ENCODE measurements at places on chromosomes 4 and X.

- no peak for DNase-seq
Observed at GRCh38 chr4:116599859-116600258, 485.5 kb downstream of the TRAM1L1 start.

DNA sequence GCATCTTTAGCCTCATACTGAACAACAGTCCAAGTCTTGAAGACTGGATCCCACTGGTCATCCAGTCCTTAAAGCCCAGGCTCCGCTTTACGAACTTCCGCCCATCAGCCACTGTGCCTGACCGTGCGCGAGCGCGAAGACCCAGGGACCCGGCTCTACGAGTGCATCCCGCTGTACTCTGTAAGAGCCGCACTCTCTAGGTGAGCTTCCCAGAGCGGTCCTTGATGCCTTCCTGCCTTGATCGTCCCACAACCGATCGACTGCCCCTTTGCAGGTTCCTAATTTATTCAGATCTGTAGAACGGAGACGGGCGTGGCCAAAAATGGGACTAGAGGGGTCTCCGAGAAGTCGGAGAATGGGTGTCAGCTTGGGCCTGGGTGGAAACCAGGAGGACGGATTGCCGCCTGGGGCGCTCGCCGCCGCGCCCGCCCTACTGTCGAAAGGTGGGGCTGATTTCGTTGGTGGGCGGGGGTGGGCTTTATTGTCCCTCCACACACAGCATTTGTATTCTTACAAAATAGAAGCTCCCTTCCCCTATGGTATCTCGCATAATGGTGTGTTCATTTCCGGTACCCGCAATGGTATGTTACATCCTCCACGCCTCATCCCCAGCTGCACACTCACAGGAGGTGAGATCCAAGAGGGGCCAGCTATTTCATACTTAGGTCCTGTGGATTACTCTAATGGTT lies 42.3 kb upstream of the FAM156A start:
- no peak for DNase-seq

DNA sequence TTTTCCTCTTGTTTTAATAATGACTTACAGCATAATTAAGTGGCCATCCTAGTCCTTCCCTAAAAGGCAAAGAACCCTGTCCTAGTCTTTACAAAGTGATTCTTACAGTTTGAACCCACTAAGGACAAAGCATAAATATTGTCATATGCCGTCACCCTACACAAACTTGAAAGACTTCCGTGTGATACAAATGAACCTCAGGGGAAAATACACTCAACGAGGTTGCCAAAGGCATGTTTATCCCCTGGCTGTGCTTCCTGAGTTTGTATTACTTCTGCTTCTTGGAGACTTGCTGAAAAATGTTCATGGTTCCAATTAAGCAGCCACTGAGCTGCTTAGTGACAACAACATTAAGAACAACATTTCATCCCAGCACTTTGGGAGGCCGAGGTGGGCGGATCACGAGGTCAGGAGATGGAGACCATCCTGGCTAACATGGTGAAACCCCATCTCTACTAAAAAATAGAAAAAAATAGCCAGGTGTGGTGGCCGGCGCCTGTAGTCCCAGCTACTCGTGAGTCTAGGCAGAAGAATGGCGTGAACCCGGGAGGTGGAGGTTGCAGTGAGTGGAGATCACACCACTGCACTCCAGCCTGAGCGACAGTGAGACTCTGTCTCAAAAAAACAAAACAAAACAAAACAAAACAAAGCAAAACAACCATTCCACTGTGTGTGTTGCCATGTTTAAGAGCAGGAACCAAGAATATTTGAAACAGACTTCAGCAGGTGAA lies 16.2 kb downstream of the RASSF6 start:
- no peak for DNase-seq

DNA sequence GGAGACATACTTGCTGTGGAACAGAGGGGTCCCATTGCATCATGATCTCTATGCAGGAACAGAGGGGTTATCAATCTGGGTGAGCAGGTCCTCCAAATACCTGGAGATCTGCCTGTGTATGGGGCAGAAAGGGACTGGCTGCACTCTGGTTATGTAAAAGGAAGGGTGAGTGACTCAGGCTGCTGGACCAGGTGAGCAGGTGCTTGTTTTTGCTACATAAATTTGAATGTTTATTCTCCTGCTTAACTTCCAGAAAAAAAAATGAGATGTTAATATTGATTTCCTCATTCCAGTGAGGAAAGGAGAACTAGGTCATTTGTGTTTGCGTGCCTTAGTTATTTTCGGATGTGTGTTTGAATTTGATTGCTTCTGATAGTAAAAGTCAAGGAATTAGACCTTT lies 225.8 kb upstream of the TRAM1L1 start:
- no peak for DNase-seq

DNA sequence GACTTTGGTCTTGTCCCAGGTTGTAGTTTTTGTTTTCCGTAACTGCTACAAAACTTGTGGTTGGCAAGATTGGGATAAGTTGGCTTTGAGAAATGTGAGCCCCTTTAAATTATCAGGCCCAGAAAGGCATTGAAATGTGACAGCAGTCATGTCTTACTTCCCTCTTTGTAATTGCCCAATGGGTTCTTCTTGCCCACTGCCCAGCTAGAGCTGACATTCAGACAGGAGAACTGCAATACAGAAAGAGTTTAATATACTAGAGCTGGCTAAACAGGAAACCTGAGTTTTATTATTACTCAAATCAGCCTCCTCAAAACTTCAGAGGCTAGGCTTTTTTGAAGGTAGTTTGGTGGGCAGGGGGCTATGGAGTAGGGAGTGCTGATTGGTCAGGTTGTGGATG lies 288.3 kb downstream of the ZNF674 start:
- DNase-seq: no peak

DNA sequence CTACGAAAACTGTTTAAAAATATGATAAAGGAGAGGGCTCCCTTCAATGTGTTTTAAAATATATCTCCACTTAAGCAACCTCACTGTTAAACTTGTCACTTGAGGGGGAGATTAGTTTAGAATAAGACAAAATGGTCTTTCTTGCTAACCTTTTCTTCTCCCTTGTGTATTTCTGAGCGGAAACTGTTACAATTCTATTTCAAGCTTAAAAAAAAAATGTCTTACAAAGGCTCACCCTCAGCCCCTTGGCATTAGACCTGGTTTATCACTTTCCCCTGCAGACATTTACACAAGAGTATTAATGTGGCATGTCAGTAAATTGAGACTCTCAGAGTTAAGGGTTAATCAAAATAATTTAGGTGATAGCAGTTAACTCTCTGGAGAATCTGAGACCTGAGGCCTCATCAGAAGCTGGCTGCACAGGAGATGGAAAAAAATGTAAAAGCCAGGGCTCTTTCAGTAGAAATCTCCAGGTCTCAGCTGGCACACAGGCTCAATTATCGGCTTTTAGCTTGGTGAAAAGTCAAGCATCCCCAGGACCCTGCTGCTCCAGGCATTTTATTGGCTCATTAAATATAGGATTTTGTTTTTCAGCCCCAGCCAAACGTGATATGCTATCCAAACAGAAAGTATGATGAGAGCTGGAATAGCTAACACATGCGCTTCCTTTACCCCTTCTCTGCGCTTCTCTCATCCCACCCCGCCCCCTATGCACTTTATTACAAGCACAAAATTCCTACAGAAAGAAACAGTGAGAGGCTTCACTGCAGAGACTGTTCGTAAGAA lies 130.5 kb downstream of the PPA2 start:
- DNase-seq: no peak

DNA sequence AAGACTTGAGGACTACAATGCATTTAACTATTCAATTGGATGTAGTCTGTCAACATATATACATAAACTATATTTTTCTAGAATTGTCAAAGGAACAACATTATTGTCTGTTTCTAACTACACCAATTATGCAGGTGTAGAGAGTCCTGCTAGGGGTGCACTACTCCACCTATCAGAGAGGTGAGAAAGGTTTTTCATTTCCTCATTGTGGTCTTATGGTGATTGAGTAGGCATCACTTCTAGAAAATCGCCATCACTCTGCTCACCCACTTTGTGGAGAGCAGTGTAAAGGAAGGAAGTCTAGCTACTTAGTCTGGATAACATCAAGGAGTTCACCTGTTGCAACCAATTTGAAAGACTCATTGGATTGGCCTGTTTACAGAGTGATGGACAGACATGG lies 4.4 kb upstream of the ADH1C start:
- DNase-seq: no peak

GRCh38 chr4:89029591-89029990 lies 27.4 kb downstream of the FAM13A start:
- DNase-seq: no peak
